ENCODE measurements at places on chromosomes 7 and 10.

- peak; percentile 60 for DNase-seq
Observed at GRCh38 chr10:50577681-50578350, 45.9 kb downstream of the SGMS1 start.

- DNase-seq, result no peak
Observed at GRCh38 chr7:130970196-130970595, 236.2 kb upstream of the KLF14 start.

DNA sequence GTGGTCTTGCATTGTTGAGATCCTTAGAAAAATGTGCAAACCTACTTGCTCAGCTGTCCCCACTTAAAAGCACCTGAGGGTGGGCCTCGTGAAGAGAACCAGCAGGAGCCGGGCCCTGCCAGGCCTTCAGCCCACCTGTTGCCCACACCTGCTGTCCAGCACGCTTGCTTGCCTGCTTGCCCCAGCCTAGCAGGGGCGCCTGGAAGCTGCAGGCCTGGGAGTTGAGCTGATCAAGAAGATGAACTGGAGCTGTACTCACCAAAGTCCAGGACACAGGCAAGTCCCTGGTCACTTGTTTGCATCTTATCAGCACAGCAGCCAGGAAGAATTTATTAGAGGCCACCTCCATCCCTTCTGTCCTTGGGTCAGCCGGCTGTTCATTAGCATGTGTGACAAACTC, 23.2 kb downstream of the CYP26A1 start:
- DNase-seq, result no peak

- DNase-seq, result no peak
Observed at GRCh38 chr7:105241198-105241597, 147.5 kb downstream of the SRPK2 start.

- DNase-seq, result no peak
Observed at GRCh38 chr10:6753644-6754043, 173.6 kb upstream of the PRKCQ start.

DNA sequence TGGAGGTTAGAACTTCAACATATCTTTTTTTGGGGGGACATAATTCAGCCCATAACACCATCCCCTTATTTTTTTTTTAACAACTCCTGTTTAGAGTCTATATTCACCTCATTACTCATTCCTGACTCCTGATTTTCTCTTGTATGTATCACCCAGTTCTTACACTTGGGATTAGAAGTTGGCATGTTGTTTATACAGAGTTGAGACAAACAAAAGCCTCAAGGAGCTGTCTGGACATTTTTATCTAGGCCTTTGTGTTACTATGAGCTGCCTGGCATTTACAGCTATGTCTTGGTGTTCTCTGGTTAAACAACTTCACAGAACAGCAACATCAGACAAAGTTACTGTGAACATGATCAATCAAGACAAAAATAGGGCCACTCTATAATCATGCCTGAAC, 517.5 kb downstream of the KIF20B start:
- no peak for DNase-seq

DNA sequence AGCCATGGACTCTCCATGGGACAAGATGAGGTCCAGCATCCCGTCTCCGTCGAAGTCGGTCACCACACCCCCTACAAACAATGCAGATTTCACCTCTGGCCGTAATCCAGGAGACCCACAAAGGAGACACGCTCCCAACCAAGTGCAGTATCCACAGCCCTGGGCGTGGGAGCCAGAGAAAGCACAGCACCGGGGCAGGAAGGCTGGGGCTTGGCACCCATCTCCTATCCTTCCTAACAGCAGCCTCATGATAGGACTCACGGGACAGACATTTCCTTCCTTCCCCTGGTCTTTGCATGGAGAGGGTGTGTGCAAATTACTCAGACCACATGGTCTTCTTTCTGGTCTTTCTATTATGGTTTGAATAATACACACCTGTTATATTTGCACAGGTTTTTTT, 46.3 kb downstream of the GOLGA7B start:
- DNase-seq, result no peak
